ENCODE measurements at places on chromosomes 1 and 21.
A peak's percentile ranks its signal among the peaks of the same experiment; 100 is the strongest.

GRCh38 chr1:232980355-232980978 lies 30.1 kb downstream of the NTPCR start:
- DNase-seq: no peak

DNA sequence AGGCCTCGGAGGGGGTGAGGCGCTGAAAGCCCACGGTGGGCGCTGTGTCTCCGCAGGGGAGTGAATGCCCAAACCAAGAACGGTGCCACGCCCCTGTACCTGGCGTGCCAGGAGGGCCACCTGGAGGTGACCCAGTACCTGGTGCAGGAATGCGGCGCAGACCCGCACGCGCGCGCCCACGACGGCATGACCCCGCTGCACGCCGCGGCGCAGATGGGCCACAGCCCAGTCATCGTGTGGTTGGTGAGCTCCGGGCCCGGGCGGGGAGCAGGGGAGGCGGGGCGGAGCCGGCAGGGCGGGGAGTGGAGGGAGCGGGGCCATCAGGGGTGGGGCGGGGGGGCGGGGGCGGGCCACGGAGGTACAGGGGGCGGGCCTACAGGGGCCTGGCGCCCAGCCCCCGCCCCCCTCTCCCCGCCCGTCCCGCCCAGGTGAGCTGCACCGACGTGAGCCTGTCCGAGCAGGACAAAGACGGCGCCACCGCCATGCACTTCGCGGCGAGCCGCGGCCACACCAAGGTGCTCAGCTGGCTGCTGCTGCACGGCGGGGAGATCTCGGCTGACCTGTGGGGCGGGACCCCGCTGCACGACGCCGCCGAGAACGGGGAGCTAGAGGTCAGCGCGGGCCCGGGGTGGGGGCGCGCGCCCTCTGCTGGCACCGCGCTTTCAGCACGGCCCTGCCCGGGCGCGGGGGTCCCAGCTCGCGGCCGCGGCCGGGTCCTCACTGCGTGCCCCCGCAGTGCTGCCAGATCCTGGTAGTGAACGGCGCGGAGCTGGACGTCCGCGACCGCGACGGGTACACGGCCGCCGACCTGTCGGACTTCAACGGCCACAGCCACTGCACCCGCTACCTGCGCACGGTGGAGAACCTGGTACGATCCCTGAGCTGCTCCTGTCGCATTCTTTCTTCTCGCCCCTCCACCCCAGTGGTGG lies 15.9 kb downstream of the ESPN start:
- DNase-seq: peak; percentile 55

- DNase-seq: no peak
Measured at GRCh38 chr21:41418393-41418792, 7.6 kb upstream of the MX1 start.

- no peak for DNase-seq
Measured at GRCh38 chr1:62250126-62250726, 55.6 kb downstream of the L1TD1 start.

DNA sequence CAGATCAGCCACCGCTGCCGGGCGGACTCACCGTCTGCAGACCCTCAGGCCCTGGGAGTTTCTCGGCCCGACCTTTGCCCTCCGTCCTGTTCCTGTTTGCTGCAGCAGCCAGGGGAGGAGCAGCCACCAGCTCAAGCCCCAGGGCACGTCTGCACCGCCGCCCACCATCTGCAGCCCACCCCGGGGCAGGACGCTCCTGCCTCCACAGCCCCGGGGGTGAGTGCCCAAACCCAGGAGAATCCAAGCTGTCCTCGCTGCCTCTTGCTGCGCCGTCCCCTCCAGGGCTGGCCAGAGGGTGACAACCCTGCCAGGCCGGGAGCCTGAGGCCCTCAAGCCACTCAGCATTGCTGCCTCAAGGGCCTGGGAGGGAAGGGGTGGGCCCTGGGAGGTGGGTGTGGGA lies 1.2 kb upstream of the SLC25A34 start:
- no peak for DNase-seq

DNA sequence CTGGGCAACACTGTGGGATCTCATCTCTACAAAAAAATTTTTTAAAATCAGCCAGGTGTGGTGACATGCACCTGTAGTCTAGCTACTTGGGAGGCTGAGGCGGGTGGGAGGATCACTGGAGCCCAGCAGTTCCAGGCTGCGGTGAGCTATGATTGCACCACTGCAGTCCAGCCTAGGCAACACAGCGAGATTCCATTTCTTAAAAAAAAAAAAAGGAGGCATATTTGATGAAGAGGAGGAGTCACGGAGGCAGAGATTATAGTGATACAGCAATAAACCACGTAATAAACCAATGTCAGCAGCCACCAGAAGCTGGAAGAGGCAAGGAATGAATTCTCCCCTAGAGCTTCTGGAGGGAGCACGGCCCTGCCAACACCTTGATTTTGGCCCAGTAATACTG lies 4.0 kb downstream of the LIX1L start:
- DNase-seq: no peak

GRCh38 chr1:153976819-153977249 lies 640 bp downstream of the JTB start:
- DNase-seq: no peak

- no peak for DNase-seq
Measured at GRCh38 chr1:212217633-212218032, 67.6 kb upstream of the PPP2R5A start.

DNA sequence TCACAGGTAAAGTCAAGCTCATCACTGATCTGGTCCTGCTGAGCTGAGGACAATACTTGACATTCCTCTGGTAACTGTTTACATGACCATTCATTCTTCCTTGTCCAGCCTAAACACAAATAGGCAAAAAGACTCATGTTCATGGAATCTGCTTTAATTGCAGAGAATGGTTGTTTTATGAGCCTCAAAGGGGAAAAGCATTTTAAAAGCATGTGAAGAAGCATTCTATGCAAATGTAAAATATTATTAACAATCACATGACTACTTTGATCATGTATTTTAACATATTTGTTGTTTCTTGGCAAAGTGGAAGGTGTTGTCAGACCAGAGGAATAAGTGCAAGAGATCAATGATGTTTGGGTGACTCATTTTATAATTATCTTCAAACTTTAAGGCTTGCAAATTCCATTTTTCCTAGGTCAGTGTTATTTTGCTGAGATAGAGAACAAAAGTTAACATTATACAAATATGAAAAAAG lies 133.7 kb downstream of the RUNX1 start:
- DNase-seq: no peak

GRCh38 chr1:43272161-43272560 lies 2.4 kb downstream of the TMEM125 start:
- no peak for DNase-seq

DNA sequence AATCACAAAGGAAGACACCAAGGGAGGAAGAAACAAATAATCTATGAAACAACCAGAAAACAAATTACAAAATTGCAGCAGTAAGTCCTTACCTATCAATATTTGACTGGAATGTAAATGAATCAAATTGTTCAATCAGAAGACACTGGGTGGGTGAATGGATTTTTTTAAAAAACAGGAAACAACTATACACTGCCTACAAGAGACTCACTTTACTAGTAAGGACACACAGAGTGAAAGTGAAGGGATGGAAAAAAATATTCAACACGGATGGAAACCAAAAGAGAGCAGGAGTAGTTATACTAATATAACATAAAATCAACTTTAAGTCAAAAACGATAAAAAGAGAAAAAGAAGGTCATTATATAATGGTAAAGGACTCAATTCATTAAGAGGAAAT lies 6.4 kb upstream of the PRSS38 start:
- no peak for DNase-seq

DNA sequence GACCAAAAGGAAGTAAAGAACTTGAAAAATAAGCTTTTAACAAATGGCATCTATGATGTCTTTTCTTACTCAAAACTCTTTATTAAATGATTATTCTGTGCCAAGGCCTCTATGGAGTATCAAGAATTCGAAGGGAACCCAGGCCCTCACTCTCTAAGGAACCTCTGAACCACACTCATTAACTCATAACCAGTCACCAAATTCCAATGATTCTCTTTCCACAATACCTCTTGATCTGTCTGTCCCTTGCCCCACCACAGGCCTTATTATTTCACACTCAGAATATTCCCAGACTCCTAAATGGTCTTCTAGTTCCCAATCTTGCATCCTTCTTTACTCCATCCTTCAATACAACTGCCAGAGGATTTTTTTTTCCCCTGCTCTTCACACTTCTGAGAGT lies 37.0 kb downstream of the PCSK9 start:
- no peak for DNase-seq

- DNase-seq: no peak
Measured at GRCh38 chr1:94803517-94804441, 16.4 kb upstream of the SLC44A3 start.

DNA sequence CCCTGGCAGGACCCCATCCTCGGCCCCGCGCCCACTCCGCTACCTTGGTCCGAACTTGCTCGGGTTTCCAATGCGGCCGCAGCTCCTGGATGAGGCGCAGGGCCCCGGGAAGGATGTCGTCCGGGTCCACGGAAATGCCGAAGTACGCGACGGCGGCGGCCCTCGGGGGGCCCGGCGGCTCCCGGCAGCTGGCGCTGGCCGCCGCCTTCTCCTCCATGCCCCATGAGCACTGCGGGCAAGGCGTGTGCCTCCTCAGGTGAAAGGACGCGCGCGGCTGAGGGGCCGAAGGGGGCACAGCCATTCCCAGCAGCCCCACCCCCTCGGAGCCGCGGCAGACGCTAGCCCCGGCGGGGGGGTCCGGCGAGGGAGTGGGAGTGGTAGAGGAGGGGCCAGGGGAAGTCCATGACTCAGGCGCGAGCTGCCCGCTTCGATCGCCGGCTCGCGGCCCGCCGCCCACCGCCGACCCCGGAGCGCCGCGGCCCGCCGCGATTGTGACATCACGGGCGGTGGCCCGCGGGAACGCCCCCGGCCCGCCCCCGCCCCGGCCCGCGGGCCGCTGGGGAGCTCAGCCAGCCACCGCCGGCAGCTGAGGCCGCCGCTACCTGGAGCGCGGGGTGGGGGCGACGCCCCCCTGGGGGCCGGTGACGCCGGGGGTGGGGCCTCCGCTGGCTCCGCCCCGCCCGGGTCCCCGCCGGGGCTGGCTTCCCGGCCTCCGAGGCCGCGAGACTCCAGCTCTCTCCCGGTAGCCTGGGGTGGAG lies at the start of gene ETNK2:
ETNK2 (minus strand) TSS at position 493 of the 758 bp plus-strand sequence; CDS start at position 301, 192 bp downstream.
- DNase-seq: peak; percentile 67

- DNase-seq: no peak
Measured at GRCh38 chr1:74517599-74518051, 5.2 kb upstream of the LRRC53 start.

DNA sequence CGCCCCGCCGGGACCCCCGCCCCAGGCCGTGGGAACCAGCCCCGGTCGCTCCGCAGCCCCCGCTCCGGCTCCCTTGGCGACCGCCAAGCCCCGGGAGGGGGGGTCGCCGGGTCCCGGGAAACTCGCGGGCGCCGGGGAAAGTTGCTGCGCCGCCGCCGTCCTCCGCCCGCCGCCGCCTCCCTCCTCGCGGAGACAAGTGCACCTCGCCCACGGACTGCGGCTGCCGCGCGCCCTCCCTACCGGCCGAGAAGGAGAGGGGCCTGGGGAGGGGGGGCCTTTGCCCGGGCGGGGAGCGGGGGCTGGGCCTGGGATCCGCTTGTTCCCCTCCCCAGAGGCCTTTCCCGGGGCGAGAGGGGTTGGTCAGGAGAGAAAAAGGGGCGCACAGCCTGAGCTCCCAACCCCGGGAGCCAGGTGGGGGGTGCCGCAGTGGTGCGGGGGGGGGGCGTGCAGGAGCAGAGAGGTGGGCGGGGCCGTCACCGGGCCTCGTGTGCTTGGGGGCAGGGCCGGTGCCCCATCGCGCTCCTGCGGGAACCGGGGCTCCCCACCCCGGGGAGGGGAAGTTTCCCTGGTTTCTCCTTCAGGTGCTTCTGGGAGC lies 592 bp downstream of the AGRN start:
- DNase-seq: no peak

DNA sequence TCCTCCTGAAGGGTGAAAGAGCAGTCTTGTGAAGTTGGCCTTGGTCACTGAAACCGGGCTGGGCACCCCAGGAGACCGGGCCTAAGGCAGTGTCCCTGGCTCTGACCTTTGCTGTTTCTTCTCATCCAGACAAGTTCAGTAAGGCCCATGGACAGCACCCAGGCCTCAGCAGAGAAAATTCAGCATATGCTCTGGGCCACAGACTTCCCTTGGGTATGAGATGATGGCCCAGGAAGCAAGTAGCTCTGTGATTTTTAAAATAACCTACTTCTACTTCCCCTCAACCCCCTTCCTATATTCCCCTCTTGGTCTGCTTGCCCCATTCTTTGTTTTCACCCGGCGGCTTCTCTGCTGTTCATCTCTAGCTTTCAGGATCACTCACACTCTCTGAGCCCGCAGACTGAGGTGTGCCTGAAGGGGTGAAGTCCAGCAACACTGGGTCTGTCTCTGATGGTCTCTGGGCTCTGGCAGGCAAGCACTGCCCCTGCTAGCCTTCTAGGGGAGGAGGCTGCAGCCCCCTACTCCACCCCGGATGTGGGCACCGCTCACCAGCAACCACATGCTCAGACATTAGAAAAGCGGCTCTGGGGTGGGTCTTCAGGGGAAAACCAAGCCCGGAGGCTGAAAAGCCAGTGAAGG lies 2.9 kb upstream of the GPR25 start:
- DNase-seq: no peak

GRCh38 chr21:42222386-42222785 lies 3.4 kb downstream of the ABCG1 start:
- DNase-seq: no peak

- no peak for DNase-seq
Measured at GRCh38 chr1:105678334-105678733, 1378.1 kb upstream of the PRMT6 start.

DNA sequence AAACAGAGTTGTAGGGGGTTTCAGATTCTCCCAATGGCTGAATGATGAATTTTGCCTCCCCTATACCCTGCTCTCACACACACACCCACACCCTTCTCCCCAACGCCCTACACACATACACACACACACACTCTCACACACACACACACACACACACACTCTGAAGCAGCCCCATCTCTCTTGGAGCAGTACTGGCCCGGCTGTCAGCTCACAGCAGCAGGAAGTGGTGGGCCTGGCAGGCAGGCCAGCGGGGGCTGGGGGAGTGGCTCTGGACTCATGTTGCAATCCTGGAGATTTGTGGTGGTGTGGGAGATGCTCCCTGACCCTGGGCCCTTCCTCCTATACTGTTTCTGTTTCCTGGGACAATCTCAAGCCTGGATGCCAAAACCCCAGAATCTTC lies 2.2 kb downstream of the IKBKE start:
- DNase-seq: no peak

DNA sequence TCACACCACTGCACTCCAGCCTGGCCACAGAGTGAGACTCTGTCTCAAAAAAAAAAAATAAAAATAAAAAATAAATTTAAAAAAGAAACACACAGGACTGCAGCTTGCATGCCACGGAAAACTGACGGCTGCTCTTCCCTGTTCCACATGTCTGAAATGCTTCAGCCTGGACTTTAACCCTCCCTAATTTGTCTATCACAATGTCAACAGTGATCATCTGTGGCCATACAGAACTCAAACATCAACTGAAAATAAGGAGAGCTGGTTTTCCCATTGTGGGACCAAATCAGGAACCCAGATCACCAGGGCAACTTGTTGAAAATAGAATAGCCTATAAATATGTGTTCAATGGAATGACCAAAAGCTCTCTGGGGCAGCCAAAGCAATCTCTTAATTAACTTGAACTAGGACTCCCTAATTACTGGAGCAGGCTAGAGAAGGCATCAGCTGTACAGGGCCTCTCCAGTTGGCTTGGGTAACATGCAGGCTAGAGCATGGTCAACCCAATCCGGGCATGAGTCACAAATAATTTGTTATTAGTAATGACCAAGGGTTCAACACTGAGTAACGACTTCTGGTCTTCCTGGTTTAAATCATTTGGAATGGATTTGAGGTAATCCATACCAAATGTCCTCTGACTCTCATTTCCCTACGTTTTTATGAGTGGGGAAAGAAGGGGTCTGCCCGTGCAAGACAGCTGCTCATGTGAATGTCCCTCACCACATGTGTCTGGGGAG lies 62.7 kb upstream of the KAZN start:
- DNase-seq: no peak

Data from progenitor cell of endocrine pancreas (in vitro differentiated cells).